ENCODE measurements at places on chromosomes 6 and 20.
A peak's percentile ranks its signal among the peaks of the same experiment; 100 is the strongest.

GRCh38 chr20:32162351-32162750 is 45.2 kb downstream of the PLAGL2 start:
- DNase-seq: no peak

GRCh38 chr20:35015863-35016193 is 60.2 kb downstream of the MYH7B start:
- DNase-seq: no peak

DNA sequence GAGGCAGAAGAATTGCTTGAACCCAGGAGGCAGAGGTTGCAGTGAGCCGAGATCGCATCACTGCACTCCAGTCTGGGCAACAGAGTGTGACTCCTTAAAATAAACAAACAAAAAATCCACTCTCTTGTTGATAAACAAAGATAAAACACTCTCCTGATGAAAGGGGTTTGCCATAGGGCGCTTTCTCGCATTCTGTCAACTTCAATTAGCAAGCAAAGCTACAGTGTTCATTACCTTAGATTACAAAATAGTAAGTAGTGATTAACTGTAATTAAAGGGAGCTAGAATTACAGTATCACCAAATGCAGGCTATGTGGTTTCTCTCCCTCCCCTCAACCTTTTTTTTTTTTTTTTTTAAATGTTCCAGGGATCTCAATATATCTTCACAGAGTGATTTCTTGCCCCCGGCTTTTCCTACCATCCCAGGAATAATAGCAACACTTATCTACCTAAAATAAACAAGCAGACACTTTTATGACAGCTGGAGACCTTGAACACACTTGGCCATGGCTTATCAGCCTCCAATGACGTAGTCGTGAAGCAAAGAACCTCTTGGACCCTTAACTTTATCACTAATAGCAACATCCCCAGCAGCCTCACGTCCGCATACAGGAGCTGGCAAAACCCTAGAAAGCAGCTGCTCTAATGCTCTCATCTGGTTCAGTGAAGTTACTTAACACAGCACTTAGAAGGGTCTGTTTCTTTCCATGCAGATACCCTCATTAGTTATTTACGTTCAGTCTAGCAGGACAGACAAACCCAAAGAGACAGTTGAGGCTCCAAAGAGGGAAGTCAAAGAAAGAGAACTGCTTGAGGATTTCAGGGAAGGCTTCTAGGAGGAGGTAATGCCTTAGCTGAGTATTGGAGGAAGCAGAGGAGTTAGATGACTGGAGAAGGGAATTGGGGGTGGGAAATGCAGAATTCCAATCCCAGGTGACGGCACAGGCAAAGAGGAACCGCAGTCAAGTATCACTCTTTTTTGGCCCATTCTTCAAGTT is 37.9 kb upstream of the NEDD9 start:
- DNase-seq: no peak

DNA sequence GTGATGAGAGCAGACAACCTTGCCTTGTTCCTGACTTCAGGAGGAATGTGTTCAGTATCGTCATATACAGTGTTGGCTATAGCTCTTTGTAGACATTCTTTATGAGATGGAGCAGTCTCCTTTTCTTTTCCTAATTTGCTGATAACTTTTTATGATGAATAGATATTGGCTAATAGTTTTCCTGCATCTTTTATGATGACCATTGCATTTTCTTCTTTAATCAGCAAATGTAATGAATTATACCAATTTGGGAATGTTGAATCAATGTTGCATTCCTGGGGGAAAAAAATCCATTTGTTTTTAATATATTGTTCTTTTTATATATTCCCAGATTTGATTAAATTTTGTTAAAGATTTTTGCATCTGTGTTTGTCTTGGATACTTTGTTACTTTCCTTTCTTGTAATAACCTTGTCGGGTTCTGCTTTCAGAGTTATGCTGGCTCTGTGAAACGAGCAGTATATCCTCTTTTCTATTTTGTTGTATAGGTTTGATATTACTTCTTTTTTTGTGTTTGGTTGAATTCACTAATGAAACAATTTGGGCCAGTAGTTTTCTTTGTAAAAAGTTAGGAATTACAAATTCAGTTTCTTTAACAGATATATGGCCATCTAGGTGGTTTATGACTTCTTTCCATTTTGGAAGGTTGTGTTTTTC is 23.9 kb downstream of the KDM1B start:
- DNase-seq: no peak

GRCh38 chr20:1633535-1633934 is 13.7 kb upstream of the SIRPB1 start:
- DNase-seq: no peak

GRCh38 chr6:84027340-84028181 is 6.0 kb upstream of the MRAP2 start:
- peak; percentile 90 for DNase-seq

GRCh38 chr20:56995635-56996075 is 270.8 kb downstream of the BMP7 start:
- DNase-seq: no peak

DNA sequence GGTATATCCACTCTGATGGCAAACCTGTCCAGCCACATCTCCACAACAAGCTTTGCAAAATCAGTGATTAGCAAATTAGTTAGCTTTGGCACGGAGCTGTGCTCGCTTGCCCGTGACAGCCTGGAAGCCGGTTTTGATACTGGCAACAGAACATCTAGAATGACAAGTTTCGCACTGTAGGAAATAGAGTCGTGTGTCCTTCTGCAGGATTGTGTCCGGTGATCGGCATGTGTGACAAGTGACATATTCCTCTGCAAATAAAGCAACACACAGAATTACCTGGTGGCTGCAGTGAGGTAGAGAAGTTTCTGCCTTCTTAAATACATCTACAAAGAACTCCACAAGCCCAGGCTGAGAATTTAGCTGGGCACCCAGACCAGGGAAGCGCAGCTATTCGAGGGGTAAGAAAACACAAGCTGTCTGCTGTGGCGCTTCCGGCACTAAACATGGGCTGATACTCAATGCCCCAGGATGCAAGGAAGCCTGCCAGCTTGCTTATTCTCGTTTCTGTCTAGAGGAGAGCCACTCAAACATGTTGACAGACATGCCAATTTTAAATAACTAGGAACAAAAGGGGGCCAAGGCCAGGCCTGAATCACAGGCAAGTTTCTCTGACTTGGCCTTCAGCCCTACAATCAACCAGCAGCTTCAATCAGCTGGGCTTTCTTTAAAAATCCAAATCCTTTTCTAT is 22.2 kb downstream of the EIF2S2 start:
- DNase-seq: no peak

- DNase-seq: no peak
Observed at GRCh38 chr20:18638768-18639167, 50.9 kb downstream of the DTD1 start.

DNA sequence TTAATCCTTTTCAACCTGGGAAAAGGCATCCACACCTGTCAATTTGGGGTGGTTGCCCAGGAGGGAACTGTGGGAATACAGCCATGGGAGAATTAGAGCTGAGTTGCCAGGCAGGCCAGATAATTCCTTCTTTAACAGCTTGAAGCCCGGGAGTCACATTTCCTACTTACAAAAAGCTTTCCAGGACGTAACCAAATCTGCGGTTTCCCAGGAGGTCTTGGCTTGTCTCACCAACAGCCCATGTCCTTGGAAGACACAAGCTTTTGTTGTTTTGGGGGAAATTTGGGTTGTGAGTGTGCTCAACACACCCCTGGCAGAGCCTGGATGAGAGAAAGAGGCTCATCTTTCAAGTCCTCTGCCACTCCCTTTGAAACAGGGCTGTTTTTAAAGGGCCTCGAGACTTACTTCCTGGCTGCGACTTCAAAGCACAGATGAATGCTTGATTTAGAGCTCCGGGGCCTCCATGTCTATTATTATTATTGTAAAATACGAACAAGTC is 465.9 kb upstream of the BTBD3 start:
- no peak for DNase-seq

GRCh38 chr20:41650231-41650948 is 32.2 kb upstream of the CHD6 start:
- peak; percentile 99 for DNase-seq

DNA sequence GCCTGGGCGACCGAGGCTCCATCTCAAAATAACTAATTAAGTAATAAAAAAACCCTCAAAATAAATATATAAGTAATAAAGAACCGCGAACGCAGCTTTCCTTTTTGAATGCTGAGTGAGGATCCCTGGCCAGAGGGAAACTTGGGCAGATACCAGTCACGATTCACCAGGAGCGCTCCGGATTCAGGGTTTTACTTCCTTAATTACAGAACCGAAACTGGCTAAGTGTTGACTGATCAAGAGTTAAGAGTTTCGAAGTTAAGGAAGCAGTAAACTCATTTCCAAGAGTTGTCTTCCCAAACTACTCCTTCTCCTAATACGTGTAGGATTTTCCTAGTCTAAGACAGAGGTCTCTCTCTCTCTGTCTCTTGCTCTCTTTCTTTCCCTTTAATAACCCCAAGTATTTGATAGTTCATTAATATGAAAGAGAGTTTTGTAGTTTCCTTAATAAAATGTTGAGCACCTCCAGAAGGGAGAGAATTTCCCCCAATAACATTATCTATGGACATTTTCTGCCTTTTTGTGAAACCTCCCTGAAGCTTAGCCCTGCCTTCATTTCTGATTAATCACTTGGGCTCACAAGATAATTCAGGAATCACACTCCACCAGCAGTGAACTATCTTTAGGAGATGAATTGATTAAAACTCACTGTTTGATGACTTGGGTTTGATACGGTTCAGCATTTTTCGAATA is 61.4 kb upstream of the ZNF217 start:
- no peak for DNase-seq

DNA sequence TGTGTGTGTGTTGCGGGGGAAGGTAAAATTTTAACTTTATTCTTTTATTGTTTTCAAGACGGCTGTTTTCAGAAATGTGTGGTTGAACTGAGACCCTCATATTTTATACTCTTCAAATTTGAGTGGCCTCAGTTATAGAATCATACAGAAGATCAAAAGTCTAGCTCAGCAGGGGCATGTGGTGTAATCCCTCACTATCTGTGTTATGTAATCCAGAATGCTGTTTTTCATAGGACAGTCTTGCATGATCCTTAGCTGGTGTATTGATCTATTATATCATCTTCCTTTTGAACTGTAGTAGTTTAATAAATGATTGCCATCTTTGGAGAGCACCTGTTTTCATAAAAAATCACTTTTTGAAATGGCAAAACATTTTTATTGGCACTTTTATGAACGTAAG is 1.4 kb downstream of the PLCB4 start:
- DNase-seq: no peak

- no peak for DNase-seq
Observed at GRCh38 chr20:41716911-41717310, 98.7 kb upstream of the CHD6 start.

- no peak for DNase-seq
Observed at GRCh38 chr6:15519681-15520080, 143.1 kb downstream of the DTNBP1 start.

DNA sequence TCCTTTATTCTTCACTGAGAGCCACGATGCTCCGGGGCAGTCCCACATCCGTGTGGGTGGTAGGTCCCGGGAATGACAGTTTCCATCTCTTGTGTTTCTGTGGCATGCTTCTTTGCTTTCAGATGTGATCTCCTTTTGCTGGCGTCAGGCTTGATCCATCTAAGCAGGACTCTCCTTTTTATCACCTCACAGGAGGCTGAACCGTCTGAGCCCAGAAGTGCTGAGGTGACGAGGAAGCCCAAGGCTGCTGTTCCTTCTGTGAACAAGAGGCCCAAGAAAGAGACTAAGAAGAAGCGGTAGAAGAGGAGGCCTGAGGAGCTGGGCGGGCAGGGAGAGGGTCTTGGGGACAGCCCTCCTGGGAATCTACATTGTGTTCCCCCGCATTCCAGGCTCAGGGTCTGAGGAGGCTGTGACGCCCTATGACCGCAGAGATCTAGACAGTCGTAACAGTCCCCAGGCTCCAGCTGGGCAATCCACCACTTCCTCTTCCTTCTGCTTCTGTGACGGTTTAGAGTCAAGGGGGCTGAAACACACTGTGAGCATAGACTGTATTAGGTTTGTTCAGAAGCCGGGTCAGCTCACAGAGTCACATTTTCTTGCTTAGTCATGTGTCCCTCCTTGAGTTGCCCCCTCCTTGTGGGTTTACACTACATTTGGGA is 26.8 kb downstream of the MANBAL start:
- DNase-seq: no peak

GRCh38 chr20:62147125-62147524 is 3.6 kb downstream of the SS18L1 start:
- DNase-seq: no peak

DNA sequence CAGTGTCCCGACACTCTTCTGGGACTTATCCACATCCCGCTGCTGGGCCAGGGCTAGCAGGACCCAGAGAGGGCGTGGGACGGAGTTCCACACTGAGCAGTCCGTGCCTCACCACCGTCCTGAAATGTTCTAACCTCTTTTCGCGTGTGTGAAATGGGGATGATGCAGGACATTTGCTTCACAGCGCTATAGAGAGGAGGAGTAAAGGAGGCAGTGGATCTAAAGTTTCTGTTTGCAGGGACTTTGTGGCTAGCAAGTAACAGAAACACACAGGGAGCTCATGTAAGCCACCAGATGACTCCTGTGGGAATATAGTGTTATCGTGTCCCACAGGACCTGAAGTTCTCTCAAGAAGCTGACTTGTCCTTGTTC is 634 bp downstream of the ITPA start:
- peak; percentile 46 for DNase-seq

GRCh38 chr6:41705996-41706835 is 29.2 kb downstream of the TFEB start:
- peak; percentile 45 for DNase-seq

GRCh38 chr20:62475027-62475771 is 596 bp downstream of the GATA5 start:
- peak; percentile 30 for DNase-seq

DNA sequence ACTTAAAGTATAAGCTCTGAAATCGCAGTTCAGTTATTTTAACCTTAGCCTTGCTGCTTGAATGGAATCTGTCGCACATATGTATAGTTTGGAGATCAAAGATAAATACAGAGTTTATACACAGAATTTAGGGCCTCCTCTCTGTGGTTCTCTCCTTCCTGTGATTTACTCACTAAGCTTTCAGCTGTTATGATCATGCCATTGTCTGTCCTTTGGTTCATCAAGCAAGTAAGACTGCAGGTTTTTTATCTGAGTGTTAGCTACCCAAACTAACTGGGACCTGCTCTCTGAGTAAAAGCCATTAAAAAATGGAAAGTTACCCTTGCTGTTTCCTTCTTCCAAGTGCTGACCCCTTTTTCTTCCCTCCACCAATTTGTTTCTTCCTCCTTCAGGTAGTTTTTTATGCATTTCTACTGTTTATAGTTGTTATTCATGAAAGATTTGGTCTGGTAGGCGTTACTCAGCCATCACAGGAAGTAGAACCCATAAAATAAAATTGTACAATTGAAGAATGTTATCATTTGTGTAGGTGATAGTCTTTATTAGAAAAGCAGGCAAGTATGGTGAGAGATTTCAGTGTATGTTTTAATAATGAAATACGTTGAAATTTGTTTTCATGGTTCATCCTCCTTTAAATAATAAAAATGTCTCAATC is 33.7 kb upstream of the SUMO4 start:
- DNase-seq: no peak

GRCh38 chr20:24696396-24696795 is 227.0 kb downstream of the SYNDIG1 start:
- DNase-seq: no peak

Measured in NCI-H146 (cell line).